ENCODE measurements at places on chromosomes 3 and 15.

- DNase-seq = no peak
These were observed 4.8 kb downstream of the SACM1L start for GRCh38 chr3:45693941-45694521.

- no peak for DNase-seq
These were observed 245.9 kb downstream of the NAALADL2 start for GRCh38 chr3:175105066-175105465.

DNA sequence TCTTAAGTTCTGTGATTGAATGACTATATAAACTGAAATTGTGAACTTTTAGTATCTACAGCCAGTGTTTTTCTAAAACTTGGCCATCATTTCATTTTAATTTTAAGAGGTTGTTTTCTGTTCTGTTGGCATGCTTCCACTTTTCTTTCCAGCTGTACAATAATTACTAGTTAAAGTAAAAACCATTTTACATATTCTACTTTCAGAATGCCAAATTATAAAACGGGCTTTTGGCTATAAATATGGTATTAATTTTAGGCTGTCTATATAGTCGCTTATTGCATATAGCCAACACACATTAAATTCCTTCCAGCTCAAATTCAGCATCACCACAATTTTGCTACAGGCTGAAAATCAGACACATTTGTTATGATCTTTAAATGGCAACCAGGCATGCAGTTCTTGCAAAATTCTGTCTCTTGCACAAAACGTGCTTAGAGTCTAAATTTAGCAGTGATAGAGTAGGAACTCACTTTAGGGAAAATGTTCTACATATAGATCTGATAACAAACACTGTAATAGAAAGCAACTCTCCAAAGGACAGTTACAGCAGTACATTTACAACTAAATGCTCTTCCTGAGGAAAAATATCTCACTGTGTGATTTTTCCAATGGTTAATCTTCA lies 81.1 kb downstream of the BTD start:
- no peak for DNase-seq

- no peak for DNase-seq
These were observed 14.4 kb downstream of the PAK6 start for GRCh38 chr15:40253167-40253790.

DNA sequence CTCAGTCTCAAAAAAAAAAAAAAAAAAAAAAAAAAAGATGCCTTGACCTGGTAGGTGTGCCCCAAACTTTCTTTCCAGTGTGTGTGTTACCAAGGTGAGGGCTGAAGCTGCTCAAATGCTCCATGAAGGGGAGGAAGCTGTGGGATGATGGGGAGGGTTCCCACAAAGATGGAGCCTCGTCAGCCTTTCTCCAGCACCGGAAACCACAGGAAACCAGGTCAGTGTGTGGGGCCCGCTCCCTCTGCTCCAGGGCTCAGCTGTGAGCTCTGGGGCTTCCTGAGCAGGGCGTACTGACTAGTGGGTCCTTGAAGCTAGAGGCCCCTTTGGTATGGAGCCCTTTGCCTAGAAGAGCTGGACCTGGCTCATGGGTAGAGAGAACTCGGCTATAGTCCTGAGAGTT lies 681 bp upstream of the IL17RE start:
- no peak for DNase-seq

- DNase-seq = no peak
These were observed 8.7 kb upstream of the MCCC1 start for GRCh38 chr3:183108001-183108449.

Data from NCI-H2171 treated with DMSO at 0.1 percent for 48 hours (cell line).